GOT3 (cell line): ENCODE measurements at places on chromosomes 5 and 9.

DNA sequence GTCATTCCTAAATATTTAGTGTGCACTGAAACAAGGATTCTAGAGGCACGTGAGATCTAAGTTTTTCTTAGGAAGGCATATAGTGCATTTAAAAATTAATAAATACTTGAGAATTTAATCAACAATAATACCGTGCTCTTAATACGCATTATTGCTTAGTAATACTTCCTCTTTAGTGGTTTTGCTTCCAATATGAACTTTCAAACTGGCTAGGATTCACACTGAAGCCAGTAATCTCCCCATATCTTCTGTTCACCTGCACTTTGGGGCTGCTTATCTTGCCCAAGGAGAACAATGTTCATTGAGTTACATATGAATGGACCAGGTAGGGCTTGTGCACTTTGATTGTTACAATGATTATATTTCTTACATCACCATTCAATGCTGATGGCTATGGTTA, 180.5 kb upstream of the RIOK2 start:
- DNase-seq: no peak

DNA sequence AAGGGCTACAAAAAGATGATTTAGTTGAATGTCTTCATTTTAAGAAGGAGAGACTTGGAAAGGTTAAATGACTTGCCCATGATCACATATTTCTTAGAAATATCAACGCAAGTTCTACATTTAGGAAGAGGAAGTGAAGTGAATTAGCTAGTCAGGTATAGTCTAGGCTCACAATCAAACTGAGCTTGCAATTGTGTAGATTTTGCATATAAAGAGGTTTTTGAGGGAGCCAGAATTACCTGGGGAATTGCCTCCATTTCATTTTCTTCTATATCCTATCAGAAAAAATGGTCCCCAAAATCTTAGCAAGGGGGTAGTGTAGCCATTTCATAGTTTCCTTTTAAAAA, 71.3 kb downstream of the MFAP3 start:
- DNase-seq: no peak

GRCh38 chr9:108383796-108384195, 472.0 kb downstream of the ACTL7B start:
- no peak for DNase-seq

DNA sequence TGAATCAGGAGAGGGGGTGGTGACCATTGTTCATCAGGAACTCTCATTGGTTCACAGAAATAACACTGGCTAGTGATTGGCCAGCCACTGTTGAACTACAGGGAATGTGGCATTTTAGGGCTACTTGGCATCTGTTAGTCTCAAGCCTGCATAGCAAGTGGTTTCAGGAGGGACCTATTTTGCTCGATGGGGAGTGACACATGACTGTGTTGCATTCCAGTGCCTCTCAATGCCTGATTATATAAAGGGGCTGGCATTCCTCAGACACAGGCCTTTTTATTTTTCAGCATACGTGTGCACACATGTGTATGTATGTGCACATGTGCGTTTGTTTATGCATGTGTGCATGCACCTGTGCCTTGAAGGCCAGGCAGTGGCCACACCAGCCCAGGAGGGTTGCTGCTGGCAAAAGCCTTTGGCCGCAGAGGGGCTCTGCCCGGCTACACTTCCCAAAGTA, 23.2 kb downstream of the FGD3 start:
- no peak for DNase-seq

DNA sequence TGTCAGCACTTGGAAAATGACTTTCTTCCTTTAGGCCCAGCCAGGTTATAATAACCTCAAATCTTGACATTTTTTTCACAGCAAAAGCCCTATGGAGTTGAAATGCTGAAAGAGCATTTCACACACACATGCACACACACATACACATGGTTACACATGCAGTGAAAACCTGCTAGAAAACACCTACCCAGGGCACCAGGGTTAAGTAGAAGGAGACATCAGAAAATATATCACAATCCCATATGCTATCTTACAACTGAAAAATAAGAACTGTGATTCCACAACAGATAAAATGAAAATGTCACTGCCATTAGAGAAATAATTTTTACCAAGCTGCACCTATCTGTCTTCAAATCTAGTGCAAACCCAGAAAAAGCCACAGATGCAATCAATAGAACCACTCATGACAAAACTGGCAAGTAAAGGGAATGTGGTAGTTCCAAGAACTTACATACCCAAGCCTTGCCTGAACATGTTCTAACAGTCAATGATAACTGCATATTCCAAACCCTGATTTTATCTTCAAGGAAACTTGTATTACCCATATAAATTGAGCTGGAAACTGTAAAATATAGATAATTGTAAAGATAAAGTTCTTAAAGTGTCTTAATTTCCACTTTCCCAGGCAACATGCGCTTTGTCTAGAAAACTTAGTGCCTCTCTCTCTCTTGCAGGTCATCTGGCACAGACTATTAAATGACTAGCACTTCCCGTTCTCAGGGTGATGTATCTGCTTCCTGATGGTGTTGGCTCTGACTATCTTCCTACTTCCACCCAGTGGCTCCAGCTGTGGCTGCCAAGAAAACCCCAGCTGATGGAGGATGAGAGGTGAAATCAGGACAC, 250.2 kb upstream of the PTGER4 start:
- no peak for DNase-seq

DNA sequence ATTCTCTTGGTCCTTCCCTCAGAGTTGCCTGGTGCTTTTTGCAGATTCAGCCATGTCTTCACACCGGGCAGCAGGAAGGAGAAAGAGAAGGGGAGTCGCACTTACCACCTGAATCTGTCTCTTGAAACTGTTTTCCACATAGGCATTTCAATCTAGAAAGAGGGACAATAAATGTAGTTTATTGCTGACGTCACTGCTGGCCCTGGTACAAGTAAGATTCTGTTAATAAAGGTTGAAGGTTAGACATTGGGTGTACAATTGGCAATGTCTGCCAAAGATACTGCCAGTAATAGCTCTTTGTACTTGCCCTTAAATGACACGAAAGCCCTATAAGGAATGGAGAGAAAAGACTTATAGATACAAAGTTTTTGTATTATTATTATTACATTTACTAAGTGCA, 72.8 kb downstream of the MEGF10 start:
- no peak for DNase-seq

DNA sequence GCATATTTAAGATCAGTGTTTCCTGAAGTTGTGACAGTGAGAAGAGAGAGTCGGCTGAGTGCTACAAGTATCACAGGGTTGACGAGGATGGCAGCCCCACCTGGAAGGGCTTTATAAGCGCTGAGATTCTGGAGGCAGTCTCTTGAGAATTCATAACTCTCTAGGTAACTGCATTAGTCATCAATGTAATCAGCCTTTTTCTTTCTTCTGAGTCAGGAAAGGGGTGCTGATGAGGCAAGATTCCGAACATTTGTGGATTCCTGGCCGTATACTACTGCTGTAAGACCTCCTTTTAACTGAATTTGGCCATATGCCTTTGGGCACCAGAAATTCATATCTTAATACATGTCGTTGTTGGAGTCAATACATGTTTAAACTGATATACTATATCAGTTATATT, 6.6 kb upstream of the RNF20 start:
- no peak for DNase-seq

- DNase-seq: no peak
Measured at GRCh38 chr9:72305707-72306106, 59.3 kb downstream of the ZFAND5 start.

DNA sequence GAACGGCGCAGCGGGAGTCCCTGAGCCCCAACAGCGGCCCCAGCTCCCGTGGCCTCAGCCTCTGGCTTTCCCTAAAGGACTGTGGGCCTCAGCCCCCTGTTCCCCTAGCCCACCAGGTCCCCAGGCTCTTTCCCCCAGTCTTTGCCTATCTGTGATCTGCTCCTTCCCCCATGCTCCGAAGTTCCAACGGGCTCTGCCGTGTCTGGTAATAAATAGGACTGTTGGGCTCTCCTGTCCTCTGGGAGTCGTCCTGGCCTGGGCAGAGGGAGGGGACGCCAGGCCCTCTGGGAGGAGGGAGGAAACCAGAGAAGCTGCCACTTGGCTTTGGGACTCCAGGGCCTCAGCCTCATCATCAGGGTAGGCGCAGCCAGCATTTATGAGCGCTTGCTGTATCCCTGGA, 28.1 kb downstream of the ADGRD2 start:
- no peak for DNase-seq

- DNase-seq: no peak
Measured at GRCh38 chr5:39755986-39756385, 331.2 kb upstream of the DAB2 start.

- DNase-seq: no peak
Measured at GRCh38 chr9:107707915-107708441, 218.4 kb upstream of the KLF4 start.

DNA sequence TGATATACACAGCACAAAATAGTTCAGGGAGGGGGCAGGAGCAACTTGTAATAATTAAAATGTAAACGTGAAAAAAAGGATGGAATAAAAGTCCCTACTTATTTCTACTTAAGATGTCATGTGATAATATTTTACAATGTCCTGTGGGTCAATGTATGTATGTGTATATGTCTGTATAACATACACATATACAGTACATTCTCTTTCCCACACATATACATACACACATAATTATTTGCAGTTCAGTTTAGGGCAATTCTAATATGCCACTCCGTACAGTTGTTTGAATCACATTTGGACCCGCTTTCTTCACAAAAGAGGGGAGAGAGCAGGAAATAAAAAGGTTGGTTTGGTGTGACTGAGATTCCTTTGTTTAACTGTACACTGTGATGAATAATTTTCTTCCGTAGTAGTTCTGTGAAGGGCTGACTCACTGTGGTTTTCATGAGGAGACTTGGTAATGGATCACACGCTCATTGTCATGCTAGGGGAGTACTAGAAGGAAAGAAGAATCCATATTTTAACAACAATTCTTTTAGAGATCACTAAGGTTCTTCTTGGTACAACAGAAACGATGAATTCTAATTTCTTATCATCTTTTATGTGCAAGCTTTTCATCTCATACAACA, 26.2 kb upstream of the ACOT12 start:
- DNase-seq: no peak

DNA sequence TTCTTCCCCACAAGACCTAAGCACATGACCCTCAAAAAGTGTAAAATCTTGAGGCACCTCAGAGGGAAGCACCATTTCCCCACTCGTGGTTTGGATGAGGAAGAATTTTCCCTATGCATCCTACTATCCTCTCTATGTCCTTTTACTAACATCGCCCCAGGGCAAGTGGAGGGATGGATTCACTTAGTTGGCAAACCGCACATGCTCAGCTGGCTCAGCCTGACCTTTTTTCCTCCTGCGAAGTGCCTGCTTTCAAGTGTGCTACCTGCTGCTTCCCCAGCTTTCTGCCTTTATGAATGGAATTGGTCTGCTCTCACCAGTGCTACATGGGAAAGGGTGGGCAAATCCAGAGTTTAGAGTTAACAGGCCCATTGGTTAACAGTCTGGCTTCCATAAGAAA, 56.6 kb upstream of the IFNK start:
- DNase-seq: no peak

DNA sequence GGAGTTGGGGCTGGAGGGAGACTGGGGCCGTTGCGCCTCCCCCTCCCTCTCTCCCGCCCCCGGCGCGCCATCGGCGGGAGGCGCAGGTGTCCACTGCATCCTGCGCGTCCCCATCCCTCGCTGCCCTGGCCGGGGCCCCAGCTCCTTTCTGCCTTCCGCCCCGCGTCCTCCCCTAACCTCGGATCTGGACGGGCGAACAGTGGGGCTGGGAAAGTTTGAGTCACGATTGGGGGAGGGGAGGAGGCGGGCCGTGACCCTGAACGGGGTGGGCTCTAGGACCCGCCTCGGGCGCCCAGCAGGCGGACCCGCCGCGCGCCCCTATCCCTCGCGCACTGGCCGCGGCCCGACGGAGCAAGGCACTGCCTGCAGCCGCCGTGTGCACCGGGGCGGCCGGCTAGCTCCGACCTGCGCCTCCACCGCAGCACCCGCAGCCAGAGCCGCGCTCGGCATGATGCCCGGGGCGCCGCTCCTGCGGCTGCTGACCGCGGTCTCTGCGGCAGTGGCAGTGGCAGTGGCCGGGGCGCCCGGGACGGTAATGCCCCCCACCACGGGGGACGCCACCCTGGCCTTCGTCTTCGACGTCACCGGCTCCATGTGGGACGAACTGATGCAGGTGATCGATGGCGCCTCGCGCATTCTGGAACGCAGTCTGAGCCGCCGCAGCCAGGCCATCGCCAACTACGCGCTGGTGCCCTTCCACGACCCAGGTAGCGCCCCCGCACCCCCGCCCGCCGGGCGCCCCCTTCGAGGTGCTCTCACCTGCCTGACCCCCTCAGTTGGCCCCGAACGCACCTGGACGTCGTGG, at the start of gene HMCN2:
Gene HMCN2, plus strand, starts transcription at position 330 of the 805 bp plus-strand sequence. Its CDS starts 119 bp downstream, at position 449.
- DNase-seq: no peak

DNA sequence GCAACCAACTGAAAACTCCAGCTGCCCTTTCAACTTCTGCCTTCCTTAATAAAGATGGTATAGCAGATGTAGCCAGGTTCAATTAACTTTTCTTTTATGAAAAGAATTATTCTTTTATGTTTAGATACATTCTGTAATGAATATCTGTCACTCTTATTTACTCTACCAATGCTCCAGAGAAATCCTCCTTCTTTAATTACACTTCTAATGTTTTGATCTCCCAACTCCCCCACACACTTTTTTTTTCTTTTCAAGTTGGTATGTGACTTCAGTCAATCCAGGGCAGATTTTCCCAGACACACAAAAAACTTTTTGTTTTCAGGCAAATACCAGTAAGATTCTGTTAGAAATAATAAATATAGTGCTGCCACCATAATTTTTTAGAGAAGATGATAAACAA, 1000.0 kb upstream of the DMAC1 start:
- DNase-seq: no peak

- DNase-seq: no peak
Measured at GRCh38 chr9:18447131-18447530, 26.8 kb upstream of the ADAMTSL1 start.

- no peak for DNase-seq
Measured at GRCh38 chr5:83911367-83911919, 190.8 kb upstream of the HAPLN1 start.

GRCh38 chr5:145562931-145563330, 272.2 kb downstream of the PRELID2 start:
- no peak for DNase-seq
